ENCODE measurements at places on chromosomes 6 and 20.

DNA sequence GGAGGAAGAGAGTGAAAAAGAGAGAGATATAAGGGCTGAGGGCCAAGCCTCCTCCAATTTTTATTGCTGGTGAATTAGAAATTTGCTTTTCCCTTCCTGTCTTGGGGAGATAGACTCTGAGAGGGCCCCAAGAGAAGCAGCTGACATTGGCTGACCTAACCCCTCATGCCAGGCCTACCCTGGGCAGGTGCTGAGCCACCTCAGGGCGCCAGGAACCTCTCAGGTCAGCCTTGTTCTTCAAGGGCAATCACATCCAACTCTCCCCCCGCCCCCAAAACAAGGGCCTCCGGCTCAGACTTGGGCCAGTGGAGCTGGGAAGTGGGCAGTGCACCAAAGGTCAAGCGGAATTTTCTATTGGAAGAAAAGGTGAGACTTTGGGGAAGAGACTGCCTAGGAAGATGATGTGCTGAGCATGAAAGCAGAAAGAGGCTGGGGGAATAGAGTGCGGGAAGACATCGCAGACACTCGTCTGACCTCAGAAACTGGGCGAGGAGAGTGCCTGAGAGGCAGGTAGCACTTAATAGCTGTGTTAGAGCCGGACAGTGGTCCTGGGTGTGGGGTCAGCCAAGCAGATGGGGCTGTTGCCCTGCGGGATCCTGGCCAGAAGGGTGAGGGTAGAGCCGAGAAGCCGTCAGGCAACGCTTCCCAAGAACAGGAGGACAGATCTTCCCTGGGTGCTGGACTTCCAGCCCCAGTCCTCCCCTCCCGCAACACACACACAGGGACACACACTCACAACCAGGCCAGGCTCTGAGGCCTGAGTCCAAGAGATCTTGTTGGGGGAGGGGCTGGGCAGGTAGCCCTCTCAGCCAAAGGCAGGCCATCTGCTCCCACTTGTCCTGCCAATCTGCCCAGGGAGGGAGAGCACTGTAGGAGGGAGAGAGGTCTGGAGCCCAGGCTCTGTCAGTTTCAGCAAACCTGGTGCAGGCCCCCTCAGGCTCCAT is 3.7 kb upstream of the FASTKD5 start:
- no peak for DNase-seq

DNA sequence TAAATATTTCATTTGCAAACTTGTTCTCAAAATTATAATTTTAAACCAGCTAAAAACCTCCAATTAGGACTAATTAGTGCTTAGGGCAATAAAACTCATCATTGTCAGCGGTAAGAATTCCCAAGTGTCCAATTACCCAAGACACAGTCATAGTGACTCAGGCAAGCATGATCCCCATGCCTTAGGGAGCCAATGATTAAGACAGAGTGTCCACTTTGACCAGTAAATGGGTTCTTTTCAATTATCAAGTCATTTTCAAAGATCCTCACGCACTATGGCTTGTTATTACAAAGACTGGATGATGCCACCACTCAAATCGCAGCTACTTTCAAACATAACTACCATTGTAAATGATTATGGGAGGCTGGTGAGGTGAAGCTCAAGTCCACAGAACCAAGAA is 114.0 kb downstream of the BFSP1 start:
- no peak for DNase-seq

GRCh38 chr6:36248980-36249379 is 20.9 kb upstream of the PNPLA1 start:
- DNase-seq = no peak

DNA sequence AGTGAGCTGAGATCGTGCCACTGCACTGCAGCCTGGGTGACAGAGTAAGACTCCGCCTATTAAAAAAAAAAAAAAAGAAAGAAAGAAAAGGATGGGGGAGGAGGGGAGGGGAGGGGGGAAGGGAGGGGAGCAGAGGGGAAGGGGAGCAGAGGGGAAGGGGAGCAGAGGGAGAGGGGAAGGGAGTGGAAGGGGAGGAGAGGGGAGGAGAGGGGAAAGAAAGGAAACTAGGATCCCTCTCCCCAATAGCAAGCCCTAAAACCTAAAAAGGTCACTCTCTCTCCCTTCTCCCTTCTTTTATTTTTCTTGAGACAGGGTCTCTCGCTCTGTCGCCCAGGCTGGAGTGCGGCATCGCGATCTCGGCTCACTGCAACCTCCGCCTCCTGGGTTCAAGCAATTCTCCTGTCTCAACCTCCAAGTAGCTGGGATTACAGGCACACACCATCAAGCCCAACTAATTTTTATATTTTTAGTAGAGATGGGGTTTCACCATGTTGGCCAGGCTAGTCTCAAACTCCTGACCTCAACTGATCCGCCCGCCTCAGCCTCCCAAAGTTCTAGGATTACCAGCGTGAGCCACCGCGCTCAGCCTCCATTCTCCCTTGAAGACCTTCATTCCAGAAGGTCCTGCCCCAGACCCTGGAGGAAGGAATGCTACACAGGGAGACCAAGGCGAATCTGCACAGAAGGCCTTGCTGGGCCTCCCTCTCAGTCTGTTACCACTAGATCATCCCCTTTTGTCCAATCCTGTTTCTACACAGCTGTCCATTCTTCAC is 45.8 kb upstream of the PIM1 start:
- DNase-seq = no peak

DNA sequence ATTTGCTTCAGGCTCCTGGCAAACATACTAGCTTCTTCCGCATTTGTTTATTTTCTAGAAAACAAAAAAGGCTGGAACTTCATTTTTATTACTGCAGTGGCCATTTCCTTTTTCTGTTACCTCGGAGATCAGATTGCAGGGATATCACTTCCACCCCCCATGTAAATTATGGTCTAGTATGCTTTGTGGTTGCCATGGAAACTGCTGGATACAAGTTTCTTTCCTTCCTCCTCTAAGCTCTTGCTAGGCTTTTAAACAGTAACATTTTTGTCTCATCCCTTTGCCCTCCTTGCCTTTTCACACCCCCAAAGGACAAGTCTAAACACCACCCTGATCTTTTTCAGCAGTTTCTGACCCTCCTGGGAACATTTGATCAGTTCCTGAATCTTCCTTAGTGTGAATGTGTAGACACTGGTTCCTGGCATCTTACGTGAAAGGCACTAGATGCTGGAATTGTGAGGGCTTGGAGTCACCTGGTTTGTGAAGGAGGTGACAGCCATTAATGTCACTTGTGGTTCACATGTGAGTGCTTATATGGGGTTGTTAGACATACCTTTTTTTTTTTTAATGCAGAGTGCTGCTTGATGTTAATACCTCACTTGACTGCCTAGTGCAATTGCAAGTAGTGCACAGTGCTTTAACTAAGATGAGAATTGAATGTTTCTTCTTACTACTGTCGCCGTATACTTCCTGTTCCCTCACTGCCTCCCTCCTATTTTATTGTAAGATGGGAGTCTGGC is 181.6 kb downstream of the JARID2 start:
- DNase-seq = peak; percentile 31

DNA sequence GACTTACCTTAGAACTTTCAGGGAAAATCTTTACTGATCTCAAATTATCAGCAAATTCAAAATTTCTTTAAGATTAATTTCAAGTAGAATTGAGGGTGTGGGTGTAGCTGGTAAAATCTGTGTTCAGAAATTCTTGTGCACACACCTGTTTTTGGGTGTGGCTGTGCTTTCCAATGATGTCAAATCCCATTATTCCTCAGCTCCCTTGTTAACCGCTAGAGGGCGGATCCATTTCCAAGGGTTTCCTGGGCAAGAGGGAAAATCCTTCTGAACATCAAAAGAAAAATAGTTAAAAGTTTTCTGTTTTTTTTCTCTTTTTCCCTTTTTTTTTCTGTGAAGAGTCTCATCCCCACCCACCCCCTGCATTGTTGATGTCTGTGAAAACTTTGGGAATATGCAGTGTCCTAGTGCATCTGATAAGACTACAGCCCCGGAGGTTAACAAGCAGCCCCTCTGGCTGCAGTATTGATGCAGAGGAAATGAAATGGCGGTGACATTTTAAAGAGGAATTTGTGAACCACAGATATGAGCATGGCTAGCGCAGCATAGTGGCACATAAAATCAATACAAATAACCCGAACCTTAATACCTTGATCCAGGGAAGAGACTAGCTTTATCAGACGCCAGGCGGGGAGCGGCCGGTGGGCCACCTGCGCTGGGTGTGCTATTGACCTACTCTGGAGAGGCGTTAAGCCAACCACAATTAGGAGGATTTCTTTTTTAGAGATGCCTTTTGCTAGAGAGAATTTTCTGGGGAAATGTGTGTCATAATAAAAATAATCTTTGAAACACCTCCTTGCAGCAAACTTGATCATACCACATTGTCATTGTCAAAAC is 130.9 kb downstream of the FOXA2 start:
- DNase-seq = no peak

- no peak for DNase-seq
These were observed 271.7 kb upstream of the CHD6 start for GRCh38 chr20:41889844-41890224.

DNA sequence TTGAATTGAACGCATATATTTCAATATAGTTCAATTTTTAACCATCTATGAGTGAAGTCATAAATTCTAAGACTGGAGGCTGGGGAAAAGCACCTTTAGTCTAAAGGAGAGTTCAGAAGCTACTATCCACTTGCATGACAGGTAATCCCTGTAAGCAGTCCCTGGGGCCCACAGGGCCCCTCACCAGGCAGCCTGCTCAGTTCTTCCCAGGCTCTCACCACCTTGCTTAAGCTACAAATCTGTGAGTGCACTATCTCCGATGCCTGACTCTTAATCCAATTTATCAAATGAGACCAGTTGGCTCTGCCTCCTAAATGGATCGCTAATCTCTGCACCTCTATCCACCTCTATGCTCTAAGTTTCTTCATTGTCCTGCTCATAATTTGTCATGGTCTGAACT is 413.8 kb downstream of the PTPRT start:
- no peak for DNase-seq

- DNase-seq = no peak
These were observed 204.0 kb downstream of the TPBG start for GRCh38 chr6:82567621-82568020.

DNA sequence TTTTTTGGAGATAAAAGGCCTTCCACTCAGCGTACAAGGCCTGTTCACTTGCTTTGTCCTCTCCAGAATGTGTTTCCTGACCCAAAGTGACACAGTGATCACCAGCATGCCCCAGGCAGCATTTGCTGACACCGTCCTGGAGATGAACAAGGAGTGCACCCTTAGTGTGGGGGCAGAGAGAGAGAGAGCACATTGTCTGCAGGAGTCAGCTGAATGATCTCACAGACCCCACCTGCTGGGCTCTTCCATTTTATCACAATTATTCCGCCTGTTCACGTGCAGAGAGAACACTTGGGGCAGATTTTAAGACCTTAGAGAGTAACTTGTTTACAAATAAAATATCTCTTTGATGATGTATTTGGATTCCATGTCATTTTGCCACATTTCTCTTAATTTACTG is 22.4 kb upstream of the MAS1L start:
- DNase-seq = no peak

DNA sequence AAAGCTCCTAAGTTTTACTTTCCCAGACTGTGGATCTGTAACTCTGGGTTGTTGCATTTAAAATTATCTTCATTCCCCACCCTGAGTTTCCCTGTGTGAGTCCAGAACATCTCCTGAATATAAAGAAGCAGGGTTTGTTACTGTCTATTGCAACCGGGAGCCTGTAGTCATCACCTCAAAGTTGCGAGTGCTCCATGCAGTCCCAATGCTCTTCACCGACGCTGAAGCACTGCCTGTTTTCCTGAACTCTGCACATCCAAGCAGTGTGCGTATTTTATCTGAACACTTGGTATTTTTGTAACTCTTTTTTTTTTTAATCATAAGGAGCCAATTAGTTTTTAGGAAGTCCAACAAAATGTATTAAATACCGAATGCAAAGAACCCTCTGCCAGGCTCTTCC is 907 bp upstream of the HLA-B start:
- no peak for DNase-seq

- no peak for DNase-seq
These were observed 19.5 kb downstream of the CPXM1 start for GRCh38 chr20:2780948-2781347.

DNA sequence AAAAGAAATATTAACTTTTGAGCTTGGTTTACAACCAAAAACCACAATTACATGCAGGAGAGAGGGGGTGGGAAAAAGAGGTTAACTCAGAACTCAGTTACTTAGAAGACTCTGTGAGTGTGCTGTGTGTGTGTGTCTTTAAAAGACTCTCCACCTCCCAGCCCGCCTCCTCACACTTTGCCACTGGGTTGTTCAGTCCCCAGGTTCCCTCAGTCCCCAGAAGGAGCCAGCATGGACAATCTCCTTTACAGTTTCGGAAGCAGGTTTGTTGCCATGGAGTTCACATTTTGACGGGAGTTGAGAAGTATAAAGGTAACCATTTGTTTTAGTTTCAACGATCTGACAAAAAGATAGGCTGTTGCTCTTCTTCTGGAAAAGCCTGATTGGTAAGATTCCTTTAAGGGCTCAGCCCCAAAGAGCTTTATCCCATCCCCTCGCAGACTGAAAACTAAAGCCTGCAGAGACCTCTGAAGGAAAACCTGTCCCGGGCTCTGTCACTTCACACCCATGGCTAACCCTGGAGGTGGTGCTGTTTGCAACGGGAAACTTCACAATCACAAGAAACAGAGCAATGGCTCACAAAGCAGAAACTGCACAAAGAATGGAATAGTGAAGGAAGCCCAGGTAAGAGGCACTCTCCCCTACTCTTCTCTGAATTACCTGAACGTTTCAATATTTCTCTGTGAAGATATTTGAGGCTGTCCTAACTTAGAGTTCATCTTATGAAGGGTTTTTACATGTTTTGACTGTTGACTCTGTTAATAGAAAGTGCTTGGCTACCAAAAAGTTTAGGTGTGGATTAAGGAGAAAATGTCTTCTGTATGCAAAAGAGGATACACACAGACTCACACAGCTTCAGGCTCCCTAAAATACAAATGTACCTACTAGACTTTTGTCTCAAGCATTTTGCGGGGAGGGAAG is at the start of gene SPTLC3:
Gene SPTLC3, plus strand, starts transcription at position 212 of the 921 bp plus-strand sequence. Its CDS starts 296 bp downstream, at position 508.
- no peak for DNase-seq

- no peak for DNase-seq
These were observed 43.7 kb downstream of the DSTN start for GRCh38 chr20:17613328-17614175.

DNA sequence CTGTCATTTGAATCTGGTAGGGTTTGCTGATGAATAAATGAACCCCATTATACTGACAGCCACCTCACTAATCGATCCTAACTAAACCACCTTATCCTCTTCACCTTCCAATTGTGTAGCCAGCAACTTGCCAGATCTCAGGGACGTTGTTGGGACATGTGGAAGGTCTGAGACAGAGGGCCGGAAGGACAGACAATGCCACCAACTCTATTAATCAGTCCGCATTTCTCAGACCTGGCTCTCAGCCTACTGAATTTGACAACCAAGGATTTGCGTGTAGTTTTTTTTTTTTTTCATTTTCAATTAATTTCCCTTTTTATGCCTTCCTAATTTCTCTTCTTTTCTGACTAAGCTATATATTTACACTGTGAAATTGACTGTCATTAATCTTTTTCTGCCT is 122.5 kb downstream of the CARMIL1 start:
- no peak for DNase-seq
